ENCODE measurements at places on chromosomes 5 and 9.

DNA sequence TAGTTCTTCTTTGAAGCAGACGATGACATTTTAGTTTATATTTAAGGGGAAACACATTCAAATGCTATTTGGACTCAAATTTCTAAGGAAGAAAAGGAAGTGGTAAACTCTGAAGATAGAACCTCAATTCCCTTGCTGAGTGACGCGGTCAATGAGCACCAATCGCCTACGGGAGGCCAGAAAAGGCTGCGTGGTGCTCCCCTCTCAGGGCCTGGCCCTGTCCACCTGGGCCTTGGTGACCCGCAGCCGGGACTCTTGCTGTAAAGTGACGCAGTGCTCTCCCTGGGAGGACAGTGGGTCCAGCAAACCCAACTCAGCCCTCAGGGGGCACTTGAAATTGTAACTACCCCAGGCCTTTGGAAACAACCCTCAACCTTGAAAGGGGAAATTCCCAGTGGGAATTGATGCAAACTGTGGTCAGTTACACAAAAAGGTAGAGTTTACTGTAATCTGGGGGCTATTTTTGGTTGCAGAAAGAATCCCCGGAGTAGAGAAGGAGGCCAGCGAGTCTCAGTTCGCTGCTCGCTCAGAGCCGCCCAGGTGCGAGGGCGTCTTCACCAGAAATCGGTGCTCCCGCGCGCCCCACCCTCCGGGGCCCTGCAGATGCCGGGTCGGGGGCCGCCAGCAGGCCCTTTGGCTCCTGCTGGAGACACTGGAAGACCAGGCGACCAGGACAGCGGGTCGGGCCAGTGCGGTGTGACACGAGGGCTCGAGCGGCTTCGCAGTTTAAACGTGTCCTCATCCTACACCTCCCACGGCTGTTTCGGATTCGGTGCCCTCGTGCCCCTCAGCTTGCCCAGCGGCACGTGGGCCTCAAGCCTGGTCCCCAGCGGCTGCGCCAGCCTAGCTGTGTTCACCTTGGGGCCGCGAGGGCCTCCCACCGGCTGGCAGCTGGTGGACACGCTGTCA lies 1.4 kb upstream of the ANKRD33B start:
- DNase-seq = no peak

GRCh38 chr5:90897618-90898017 lies 339.0 kb downstream of the ADGRV1 start:
- no peak for DNase-seq

- no peak for DNase-seq
These were observed 475.5 kb downstream of the SPATA31A7 start for GRCh38 chr9:61665330-61665751.

DNA sequence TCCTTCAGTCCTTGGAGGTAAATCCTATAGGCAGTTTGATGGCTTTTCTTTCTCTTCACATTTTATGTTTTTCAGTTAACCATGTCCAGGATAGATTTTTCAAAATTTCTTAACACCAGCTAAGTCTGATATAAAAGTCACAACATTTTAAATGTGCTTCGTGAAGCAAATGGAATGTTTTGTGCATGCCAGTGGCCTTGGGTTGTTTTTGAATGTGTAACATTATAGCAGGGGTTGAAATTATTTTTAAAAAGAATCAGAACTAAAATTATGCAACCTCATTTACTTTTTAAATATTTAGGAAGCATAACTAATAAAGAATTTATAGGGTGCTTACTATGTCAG lies 201.1 kb downstream of the ARHGEF28 start:
- DNase-seq = no peak

- no peak for DNase-seq
These were observed 6.4 kb upstream of the SNX30 start for GRCh38 chr9:112744177-112744576.

DNA sequence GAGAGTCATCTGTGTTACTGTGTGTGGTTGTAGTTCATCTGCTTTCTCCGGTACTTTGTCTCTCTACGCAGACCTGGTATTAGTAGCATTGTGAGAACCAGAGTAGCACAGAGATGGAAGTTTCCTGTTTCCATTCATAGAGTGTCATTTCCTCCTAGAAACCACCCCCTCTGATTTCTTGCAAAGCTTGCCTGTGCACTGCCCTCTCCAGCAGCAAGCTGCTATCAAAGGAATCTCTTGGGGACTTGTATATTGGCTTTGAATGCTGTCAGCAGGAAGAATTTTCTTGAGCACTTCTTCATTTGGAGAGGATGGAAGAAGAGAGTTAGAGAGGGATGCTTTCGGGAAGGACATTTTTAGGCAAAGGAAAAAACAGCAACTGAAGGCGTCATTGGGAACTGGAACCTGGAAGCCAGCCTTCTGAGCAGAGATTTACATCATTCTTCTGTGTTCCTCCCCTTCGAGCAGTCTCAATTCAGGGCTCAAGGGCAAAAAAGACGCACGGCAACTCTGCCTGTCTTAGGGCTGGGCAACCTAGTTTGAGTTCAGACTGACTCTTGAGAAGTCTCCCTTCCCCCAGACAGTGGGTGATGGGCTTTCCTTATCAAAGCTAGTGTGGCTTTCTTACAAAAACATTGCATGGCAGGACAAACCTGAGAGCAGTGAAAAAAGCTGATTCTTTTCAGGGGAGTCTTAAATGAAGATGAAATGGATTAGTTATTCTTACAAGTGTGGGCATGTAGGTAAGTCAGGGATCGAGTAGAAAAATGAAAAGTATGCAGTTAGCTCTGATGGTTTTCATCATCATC lies 226.3 kb downstream of the AOPEP start:
- DNase-seq = no peak

GRCh38 chr5:137507150-137507549 lies 8.0 kb upstream of the SPOCK1 start:
- no peak for DNase-seq

- no peak for DNase-seq
These were observed 4.9 kb upstream of the SPTLC1 start for GRCh38 chr9:92120138-92120537.

- DNase-seq = peak; percentile 21
These were observed 97.4 kb downstream of the DAP start for GRCh38 chr5:10663489-10664179.

GRCh38 chr5:68708156-68708841 lies 385.5 kb upstream of the SLC30A5 start:
- no peak for DNase-seq
